Stimulated activated CD4-positive, alpha-beta T cell treated with anti-CD3 and anti-CD28 coated beads, Interleukin-12 subunit alpha, Interleukin-12 subunit beta, amount 100 ng/mL, for 24 hours (primary cell): ENCODE measurements at places on chromosomes 1 and 21.

DNA sequence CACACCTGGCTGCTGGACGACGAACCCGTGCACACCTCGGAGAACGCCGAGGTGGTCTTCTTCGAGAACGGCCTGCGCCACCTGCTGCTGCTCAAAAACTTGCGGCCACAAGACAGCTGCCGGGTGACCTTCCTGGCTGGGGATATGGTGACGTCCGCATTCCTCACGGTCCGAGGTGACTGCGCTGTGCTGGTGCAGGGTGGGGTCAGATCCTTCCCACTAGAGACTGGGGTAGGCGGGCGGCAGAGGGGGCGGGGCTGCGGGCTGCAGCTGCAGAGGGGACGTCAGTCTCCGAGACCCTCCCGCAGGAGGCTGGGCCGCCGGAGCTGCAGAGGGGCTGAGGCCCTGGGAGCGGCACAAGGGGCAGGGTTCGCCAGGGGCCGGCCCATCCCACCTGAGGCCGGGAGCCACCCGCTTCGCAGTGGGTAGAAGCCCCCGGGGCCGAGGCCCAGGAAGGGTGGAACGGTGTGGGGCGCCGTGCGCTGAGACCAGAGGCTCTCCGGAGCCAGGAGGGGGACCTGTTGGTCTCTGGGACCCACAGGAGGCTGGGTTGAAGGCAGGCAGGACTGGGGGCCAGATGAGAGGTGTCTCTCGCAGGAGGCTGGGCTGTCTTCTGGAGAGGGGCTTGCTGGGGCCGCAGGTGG is 90.6 kb downstream of the TRIM11 start:
- no peak for DNase-seq

- DNase-seq = no peak
Observed at GRCh38 chr1:24735509-24736375, 9.5 kb upstream of the CLIC4 start.

- DNase-seq = no peak
Observed at GRCh38 chr1:28111157-28111556, 22.7 kb upstream of the EYA3 start.

DNA sequence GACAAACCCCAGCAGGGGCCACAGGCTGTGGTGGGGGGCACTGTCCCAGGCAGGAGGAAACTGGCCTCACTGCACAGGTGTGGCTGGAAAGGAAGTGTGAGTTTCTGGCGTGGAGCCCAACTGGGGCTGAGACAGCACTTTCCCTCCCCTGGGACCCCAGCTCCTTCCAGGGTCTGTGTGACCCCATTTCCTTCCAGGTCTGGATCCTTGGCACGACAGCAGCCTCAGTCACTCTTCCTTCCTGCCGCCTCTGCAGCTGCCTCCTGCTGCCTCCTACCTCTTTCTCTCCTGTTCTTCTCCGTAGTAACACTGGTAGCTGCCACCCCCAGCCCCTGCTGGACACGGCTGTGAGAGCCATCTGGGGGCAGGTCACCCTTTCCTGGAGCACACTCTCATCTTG is 88.0 kb downstream of the SIK1 start:
- DNase-seq = no peak

DNA sequence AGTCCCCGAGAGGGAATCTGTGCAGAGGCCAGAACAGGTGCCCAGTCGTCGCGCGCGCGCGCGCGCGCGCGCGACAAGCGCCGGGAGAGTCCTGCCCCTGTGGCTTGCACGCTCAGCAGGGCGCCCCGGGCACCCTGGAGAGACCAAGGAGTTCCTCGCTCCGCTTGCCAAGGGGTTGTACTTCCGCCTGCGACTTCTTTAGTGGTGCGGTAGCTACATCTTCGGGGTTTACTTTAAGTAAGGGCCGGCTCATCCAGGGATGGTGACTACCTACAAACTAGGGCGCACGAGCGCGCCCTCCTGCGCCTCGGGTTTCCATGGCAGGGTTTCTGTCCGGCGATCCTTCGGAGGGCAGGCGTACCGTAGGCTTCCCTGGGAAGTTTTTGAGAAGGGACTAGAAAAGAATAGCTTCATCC is 1.4 kb downstream of the LHX4 start:
- peak; percentile 23 for DNase-seq

GRCh38 chr1:39988618-39989343 is 33.8 kb downstream of the MFSD2A start:
- DNase-seq = no peak

GRCh38 chr1:150151291-150152181 is 1.8 kb downstream of the PLEKHO1 start:
- DNase-seq = peak; percentile 23
